ENCODE measurements at places on chromosomes 11 and 22.

- no peak for DNase-seq
Observed at GRCh38 chr22:26845021-26845743, 187.8 kb downstream of the MIAT start.

- no peak for DNase-seq
Observed at GRCh38 chr11:80873310-80873999, 1432.6 kb upstream of the TENM4 start.

DNA sequence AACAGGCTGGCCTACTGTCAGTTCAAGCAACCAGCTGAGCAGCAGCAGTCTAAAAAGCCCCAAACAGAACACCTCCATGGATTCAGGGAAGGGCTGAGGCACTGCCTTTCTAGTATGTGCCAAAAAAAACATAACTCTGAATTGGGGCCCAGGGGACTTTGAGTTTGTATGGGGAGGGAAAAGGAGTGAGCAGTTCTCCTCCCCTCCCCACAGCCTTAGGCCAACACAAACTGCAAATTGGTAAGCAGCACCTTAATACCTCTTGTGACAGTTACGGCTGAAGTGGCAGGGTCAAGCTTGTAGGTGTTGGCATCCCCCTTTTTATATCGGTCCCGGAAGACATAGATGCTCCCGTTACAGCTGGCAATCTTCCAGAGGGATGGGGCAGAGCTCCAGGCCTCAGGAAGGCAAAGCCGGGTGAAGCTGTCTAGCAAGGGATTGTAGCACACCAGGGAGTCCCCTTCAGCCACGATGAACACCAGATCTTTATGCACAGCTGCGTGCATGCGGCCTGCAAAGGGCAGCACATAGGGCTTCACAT is 6.0 kb downstream of the KBTBD4 start:
- no peak for DNase-seq

GRCh38 chr11:6027501-6027900 is 3.1 kb downstream of the OR56A1 start:
- DNase-seq: no peak

DNA sequence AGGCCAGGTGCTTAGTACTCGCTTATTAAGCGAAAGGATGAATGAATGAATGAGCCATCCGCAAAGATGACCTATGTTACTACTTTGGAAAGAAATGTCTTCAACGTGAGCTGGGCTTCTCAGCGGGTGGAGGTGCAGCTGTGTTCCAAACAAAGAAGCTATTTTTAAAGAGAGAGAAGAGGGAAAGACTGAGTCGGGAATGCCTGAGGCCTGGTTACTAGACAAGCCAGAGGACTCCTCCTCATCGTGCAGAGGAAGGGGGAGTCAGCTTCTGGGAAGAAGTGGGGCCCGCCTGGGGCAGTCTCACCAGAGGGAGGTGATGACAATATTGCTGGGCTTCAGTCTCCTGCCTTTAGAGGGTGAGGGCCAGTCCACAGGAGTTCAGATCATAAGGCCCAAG is 30.4 kb upstream of the CD5 start:
- DNase-seq: no peak

- DNase-seq: no peak
Observed at GRCh38 chr11:132054822-132055221, 684.4 kb downstream of the NTM start.

DNA sequence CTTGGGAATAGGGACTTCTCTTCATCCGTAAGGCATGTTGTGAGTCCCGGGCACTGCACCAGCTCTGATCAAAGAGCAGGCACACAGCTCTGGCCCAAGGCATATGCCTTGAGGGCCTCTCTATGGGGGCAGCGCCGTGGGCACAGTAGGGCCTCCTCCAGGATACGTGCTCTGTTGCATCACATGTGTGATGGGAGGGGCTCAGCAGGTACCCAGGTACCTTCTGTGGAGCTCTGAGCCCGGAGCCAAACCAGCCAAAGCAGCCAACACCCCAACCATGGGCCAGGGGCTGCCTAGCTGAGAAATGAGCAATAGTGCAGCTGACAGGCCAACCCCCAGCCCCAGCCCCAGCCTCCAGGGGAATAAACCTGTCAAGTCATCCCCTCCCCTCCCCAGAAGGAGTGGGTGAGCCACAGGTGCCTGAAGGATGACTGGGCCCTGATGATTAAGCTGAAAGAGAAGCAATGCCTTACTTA is 79.7 kb upstream of the SHISAL1 start:
- DNase-seq: no peak

GRCh38 chr22:29988719-29989118 is 91.5 kb upstream of the HORMAD2 start:
- DNase-seq: no peak

- no peak for DNase-seq
Observed at GRCh38 chr11:98296091-98296880, 724.5 kb upstream of the CNTN5 start.

- DNase-seq: no peak
Observed at GRCh38 chr11:94000659-94001058, 20.5 kb upstream of the HEPHL1 start.

- DNase-seq: peak; percentile 74
Observed at GRCh38 chr22:21646608-21647590, 4.8 kb downstream of the SDF2L1 start.

DNA sequence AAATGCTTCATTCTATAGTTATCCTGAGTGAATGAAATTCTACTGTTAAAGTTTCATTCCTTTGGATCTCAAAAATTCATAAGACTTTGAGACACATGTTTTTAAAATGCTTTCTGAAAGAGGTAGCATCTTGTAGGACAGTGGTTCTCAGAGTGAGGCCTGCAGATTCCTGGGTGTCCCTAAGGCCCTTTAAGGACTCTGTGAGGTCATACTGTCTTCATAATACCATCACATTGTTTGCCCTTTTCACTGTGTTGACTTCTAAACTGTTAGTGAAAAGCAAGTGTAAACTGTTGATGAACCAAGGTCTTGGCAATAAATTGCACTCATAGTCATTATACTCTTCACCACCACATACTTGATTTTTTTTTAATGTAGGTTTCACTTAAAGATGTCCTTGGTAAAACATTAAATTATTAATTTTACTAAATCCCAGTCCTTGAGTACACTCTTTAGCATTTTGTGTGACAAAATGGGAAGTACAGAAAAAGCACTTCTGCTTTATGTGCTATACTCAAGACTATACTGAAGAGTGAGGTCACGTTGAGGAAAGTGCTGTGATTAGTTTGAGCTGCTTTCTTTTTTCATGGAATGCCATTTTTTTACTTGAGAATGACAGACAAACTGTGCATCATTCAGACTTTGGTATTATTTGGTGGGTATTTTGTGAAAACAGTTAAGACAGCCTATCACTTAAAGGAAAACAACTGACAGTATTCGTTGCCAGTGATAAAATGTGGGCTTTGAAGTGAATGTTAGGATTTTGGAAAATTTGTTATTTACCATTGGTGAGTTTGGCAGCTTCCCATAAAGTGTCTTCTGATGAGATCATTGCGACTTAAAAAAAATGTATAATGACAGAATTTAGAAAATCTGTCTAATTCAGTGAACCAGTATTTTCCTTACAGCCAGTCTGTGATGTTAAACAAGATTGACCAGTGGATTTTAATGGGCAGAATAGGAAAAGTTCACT is 61.1 kb downstream of the SPECC1L start:
- no peak for DNase-seq

GRCh38 chr11:34343153-34343552 is 14.7 kb downstream of the ABTB2 start:
- DNase-seq: no peak

DNA sequence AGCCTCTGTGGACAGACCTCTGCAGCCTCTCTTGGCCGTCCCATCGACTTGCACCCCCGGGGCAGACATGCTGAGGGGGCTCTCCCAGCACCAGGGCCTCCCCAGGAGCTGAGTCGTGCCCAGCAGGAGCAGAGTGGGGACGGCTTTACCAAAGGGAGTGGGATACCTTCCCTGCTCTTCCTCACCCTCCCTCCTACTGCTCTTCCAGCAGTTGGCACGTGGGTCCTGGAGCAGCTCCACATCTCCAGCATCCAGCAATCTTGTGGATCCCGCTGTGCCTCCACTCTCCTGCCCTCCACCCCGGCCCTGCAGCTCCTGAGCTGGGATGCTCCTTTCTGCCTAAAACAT is 854.0 kb downstream of the BRD1 start:
- no peak for DNase-seq

DNA sequence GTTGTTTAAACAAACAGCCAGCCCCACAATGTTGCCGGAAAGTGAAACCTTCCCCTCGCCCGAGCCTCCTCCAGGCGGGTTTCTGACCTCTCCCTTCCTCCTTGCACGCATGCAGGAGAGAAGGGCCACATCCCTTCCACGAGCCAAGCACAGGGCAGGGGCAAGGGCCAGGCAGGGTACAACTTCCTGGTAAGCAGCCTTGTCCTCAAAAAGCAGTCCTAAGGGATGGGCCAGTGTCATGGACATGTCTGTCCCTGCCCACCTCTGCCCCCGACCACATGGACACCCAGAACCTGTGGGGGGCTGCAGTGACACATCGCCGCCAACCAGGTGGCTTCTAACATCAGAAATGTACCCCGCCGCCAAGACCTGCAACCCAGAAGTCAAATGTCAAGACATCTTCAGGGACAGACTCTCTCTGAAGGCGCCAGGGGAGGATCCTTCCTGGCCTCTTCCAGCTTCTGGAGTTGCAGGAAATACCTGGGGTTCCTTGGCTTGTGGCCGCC is 145.3 kb downstream of the CRYBB2 start:
- no peak for DNase-seq

- no peak for DNase-seq
Observed at GRCh38 chr22:28143241-28143865, 224.3 kb upstream of the PITPNB start.

- no peak for DNase-seq
Observed at GRCh38 chr22:20191803-20192202, 40.9 kb upstream of the CCDC188 start.

DNA sequence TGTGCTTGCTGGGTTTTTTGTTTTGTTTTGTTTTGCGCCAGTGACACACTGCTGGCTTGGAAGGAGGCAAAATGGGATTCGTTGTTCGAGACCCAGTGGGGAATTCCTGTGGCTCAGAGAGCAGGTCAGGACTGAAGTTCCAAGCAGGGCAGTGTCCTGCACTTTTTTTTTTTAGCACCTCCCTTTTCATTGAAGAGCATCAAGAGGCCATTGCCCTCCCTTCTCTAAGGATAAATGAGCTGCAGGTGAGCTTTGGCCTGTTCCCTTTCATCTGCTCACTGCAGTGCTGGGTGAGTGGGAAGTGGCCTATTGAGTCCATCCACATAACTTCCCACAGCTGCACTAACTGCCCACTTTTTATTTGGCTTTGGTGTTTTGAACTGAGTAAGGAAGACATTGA is 87.8 kb downstream of the ARHGAP42 start:
- no peak for DNase-seq

Measured in effector CD4-positive, alpha-beta T cell (primary cell).